ENCODE measurements at places on chromosomes 3 and 15.

- no peak for DNase-seq
Measured at GRCh38 chr3:154050766-154051165, 70.4 kb upstream of the ARHGEF26 start.

- DNase-seq, result no peak
Measured at GRCh38 chr3:104988496-104988895, 378.2 kb upstream of the ALCAM start.

- no peak for DNase-seq
Measured at GRCh38 chr3:106719583-106719982, 657.7 kb upstream of the CCDC54 start.

DNA sequence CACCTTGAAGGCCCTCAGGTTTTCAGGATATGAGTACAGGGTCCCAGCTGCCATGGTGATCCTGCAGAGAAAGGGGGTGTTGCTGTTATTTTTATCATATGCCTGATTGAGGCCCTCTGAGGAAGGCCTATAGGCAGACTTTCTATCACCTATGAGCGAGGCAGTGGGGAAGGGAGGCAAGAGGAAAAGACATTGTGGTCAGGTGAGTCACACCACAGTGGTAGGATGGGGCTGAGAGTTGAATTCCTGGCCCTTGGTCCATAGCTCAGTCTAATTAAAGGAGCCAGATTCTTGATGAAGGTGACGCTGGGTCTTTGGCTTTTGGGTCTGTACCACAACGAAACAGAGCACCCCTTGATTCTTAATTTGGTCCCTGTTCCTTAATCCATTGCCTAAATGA is 72.7 kb downstream of the ZNF621 start:
- no peak for DNase-seq

GRCh38 chr3:72088486-72089025 is 303.6 kb upstream of the PROK2 start:
- no peak for DNase-seq

- DNase-seq, result no peak
Measured at GRCh38 chr3:148880681-148881080, 15.6 kb downstream of the CPA3 start.

DNA sequence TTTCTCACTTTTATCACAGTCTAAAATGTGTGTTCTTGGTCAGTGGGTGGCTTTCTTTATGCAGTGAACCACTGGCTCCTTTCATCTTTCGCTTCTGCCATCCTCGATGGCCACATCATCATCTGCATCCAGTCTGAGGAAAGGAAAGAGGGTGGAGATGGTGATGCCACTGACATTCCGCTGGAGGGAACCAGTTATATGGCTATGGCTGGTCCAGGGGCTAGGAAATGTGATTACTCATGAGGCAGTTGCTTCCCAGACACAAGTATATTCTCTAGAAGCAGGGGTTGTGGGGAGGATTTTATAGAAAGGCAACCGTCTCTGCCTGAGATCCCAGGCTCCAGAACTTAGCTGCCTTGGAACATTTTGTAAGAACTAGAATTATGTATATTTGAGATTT is 246.7 kb upstream of the AZI2 start:
- DNase-seq, result no peak

GRCh38 chr3:89947337-89947954 is 840.0 kb downstream of the EPHA3 start:
- DNase-seq, result no peak

- DNase-seq, result no peak
Measured at GRCh38 chr3:111761309-111761795, 97.7 kb upstream of the PHLDB2 start.

DNA sequence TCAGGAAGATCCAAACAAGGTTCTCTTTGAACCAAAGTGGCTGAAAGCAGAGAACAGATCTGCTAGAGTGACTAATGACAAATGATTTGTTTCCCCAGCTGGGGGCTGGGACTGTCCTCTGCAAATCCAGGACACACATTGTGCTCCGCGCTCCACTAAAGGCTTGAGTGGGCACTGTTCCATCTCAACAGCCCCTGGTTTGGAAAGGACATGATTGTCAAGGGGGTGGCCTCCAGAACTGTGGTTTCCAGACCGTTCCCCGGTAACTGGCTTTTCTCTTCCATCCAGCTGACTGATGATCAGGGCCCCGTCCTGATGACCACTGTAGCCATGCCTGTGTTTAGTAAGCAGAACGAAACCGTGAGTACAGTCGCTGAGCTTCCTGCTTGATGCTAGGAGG is 91.0 kb downstream of the LRTM1 start:
- no peak for DNase-seq

DNA sequence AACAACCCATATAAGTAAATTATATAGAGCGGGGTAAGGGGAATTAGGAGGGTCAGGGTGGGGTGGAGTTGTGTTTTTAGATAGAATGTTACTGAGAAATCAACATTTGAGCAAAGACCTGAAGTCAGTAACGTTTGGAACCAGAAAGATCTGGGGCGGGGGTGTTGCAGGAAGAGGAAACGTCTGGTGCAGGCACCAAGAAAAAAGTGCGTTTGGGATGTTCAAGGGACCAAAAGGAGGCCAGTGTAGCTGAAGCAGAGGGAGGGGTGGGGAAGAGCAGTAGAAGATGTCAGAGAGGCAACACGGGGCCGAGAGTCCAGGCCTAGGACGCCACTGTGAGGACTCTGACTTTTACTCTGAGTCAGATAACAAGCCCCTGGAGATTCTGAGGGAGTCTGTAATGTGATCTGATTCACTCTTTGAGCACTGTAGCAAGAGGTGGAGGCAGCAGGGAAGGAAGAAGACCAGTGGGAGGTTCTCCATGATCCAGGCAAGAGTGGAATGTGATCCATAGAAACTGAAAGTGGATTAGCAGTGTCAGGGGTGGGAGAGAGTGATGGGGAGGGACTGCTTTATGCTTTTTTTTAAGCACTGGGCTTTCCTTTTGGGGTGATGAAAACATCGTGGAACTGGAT is 179.3 kb upstream of the CHRM5 start:
- DNase-seq, result no peak

- no peak for DNase-seq
Measured at GRCh38 chr15:28078191-28078719, 20.9 kb downstream of the OCA2 start.

DNA sequence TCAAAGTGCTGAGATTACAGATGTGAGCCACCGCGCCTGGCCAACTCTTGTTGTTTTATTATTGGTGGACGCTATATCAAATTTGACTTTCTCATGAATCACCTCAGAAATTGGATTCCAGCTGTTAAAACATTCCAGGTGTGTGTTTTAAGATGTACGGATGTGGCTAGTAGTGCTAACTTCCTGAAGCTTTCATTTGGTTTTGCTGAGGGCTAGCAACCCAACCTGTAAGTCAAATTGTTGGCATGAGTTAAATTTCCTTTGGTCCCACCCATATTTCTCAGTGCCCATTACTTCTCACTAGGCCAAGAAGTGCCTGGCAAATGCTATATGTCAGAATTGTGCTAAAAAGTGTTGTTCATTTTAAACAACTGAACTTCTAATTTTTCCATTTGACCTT is 13.1 kb upstream of the KAT2B start:
- no peak for DNase-seq

GRCh38 chr3:178289544-178290160 is 246.6 kb upstream of the KCNMB2 start:
- no peak for DNase-seq

- no peak for DNase-seq
Measured at GRCh38 chr3:100361897-100362296, 27.3 kb downstream of the NIT2 start.

- no peak for DNase-seq
Measured at GRCh38 chr3:89300526-89300925, 193.1 kb downstream of the EPHA3 start.

DNA sequence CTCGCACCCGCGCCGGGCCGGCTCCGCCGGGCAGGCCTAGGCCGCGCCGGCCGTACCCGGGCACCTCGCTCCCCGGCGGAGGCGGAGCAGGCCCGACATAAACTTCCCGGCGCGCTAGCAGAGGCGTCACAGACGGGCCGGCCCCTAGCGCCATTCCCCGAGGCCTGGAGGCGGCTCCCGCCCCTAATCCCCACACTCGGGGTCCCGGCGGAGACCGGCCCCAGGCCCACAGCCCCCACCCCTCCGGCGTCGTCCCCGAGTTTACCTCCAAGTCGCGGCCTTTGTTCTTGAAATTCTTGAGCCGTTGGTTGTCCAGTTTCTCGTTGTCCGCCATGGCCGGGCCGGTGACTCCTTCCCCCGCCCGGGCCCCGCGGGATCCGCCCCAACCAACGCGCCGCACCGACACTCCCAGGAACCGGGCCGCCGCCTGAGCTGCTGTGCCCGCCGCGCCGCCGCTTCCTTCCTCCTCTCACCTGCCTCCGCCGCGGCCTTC is 376 bp downstream of the KPNA4 start:
- DNase-seq, result peak; percentile 35

DNA sequence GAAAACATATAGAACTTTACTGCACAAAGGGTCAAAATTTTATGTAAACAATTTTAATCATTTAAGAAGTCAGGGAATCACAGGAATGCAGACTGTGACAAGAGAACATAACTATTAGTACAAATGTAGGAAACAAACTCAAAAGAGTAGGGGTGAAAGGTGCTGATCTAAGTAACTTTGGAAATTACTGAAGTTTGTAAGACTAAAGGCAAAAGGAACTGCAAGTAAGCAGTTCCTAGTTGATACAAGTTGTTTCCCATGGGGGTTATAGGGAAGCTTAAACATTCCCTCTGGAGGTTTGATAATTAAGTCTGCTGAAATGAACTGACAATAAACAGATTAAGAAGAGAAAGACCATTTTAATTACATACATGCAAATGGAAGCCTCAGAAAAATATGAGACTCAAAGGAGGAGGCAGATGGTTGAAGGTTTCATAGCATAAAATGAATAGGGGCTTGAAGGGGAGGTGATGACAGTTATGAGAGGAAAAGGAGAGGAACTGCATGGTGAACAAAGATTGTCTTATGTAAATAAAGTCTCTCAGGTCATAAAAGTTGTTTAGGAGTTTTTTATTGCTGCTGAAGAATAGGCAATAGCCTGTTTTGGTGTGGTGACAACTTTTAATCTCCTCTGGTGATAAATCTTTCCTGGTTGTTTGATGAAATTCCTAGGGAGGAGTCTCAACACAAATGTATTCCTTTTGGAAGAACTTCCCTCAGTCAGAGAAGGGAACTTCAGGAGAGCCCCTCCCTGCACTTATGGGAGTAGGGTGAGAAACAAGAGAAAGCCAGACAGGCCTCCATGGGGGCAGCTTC is 17.1 kb downstream of the SETMAR start:
- no peak for DNase-seq

DNA sequence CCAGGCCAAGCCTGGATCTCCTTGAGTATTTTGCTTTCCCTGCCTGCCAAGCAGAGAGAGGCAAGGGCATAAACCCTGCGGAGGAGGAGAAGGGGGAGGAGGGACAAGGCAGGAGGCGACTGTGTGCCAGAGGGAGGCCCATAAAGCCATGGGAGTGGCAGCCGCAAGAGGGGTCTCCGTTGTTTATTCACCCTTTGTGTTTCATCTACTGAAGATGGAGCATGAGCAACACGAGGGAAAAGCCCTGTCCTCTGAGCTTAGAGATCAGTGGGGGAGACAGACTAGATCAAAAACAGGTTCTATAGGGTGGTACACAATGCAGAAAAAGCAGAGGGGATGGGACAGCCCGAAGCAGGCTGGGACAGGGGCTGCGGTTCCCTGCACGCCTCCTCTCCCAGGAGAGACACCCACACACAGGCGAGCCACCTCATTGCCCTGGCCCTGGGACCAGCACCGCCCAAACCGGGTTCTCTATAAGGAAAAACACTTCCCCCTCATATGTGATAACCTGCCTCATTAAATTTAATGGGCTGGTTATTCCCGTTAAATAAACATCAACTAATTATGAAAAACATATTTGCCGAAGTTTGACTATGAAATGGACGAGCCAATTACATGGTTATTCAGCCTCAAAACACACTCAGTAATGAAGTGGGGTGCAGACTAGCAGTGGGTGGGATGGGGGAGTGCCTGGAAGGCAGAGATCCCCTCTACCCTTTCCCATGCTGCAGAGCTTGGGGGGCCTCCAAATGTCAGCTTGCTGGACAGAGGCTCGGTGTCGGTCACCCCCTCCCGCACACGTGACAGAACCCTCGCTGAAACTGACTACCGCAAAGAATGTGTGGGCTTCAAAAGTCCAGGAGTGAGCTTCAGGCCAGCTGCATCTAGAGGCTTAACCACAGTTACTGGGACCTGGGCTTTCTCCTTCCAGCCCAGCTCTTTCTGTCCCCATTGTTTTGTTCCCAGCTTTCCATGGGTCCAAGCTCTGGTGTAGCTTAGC is 14.2 kb upstream of the PLXNA1 start:
- no peak for DNase-seq

DNA sequence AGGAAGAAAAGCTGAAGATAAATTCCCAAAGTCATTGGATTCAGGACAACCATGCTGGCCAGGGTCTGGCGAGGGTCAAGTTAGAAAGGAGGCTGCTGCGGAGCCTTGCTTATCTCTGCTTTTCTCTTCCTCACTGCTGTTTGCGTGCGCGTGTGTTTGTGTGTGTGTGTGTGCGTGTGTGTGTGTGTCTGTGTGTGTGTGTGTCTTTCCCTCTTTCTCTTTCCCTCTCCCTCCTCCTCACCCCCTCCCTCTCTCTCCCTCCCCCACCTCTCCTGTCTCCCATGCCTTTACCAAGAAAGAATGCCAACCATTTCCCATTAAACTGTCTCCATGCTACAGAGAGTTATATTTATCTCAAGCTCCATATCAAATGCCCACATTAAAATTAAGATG is at the start of gene COLQ:
TSS of gene COLQ (minus strand) at position 134 of the 393 bp plus-strand sequence. CDS start at position 53, 81 bp downstream.
- no peak for DNase-seq

- no peak for DNase-seq
Measured at GRCh38 chr15:95923792-95924191, 406.7 kb upstream of the NR2F2 start.

GRCh38 chr15:92231461-92231860 is 162.2 kb upstream of the ST8SIA2 start:
- no peak for DNase-seq

- DNase-seq, result peak; percentile 13
Measured at GRCh38 chr15:98292442-98293240, 332.1 kb downstream of the ARRDC4 start.

- no peak for DNase-seq
Measured at GRCh38 chr15:89088605-89089315, 504 bp downstream of the ABHD2 start.

DNA sequence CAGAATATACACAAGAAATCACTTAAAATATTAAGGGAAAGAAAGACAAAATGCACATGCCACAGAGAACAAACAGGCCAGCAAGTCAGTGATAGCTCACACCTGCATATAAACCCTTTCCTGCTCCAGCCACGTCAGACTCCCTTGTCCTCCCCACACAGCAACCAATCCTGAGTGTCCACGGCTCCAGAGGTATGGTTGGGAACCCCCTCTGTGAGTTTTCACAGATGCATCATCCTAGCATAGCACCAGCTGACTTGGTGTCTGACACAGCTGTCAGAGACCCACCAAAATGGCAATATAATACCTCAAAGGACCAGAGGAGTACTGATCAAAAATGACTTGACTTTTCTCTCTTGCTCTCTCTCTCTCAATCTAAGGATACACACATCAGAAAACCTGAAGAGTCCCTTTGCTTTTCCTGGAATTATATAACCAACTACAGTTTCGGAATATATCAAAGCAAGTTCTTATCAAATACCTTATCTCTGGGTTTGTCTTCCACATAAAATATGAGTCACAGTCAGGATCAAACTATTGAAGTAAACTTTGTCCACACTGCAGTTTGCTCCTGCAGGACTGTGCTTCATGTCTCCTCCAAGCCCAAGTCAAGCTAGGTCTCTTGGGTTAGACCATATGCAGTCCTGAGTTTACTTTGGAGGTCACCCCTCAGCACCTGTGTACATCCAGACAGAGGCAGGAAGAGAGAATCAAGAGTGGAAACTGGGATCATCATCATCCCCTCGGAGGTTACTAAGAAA is 187.1 kb upstream of the THBS1 start:
- no peak for DNase-seq

- DNase-seq, result no peak
Measured at GRCh38 chr15:74374648-74375302, 7.3 kb upstream of the CYP11A1 start.

GRCh38 chr3:40756500-40756899 is 231.7 kb downstream of the ZNF621 start:
- DNase-seq, result no peak

Data from stimulated activated CD8-positive, alpha-beta memory T cell treated with anti-CD3 and anti-CD28 coated beads, Interleukin-15, amount 100 ng/mL, for 24 hours (primary cell).